ENCODE measurements at places on chromosomes 11 and 22. TPM values are rescaled to one million over a fixed set of nuclear protein-coding genes. Genes with fewer than 3 reads are reported as not detected.

DNA sequence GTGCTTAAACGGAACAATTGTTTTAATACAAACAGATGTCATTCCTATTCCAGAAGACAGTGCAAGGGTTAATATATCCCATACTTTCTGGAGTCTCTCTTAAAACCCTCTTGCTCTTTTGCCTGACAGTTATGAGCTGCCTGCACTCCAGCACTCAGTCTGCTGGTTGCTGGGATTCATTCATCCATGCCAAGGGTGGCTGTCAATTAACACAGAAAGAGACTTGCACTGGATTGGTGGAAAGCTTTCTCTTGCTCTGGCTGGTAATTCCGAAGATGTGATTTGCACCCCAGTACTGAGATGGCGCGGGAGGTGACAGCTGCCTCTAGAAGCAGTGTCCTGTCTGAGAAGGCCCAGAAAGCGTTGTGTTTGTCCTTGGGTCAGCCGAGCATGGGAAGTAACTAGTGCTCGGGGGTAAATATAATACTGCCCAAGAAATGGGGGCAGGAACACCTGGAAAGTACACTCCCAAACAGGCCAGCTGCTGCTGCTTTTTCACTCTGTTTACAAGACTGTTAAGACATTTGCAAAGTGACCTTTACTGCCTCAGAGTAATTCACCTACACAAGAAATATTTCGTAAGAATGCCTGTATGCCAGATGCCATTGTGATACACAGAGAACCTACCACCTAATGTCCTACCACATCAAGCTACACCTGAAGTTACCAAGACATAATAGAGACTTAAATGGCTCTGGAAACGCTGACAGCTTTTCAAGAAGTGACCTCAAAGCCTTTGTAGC is 20.5 kb downstream of the SCUBE2 start:
- DNase-seq: no peak

Gene TRIM49
- polyA plus RNA-seq: not detected

- DNase-seq: no peak
These were observed 15.5 kb downstream of the OTUB1 start for GRCh38 chr11:64001484-64002420.

- DNase-seq: no peak
These were observed 17.0 kb downstream of the HTR3A start for GRCh38 chr11:113991718-113992458.

- no peak for DNase-seq
These were observed 9.9 kb downstream of the SLC43A3 start for GRCh38 chr11:57417056-57417455.

- DNase-seq: no peak
These were observed 27.0 kb upstream of the AMOTL1 start for GRCh38 chr11:94741022-94741679.

GRCh38 chr11:130783323-130783722 is 133.0 kb downstream of the SNX19 start:
- DNase-seq: no peak

DNA sequence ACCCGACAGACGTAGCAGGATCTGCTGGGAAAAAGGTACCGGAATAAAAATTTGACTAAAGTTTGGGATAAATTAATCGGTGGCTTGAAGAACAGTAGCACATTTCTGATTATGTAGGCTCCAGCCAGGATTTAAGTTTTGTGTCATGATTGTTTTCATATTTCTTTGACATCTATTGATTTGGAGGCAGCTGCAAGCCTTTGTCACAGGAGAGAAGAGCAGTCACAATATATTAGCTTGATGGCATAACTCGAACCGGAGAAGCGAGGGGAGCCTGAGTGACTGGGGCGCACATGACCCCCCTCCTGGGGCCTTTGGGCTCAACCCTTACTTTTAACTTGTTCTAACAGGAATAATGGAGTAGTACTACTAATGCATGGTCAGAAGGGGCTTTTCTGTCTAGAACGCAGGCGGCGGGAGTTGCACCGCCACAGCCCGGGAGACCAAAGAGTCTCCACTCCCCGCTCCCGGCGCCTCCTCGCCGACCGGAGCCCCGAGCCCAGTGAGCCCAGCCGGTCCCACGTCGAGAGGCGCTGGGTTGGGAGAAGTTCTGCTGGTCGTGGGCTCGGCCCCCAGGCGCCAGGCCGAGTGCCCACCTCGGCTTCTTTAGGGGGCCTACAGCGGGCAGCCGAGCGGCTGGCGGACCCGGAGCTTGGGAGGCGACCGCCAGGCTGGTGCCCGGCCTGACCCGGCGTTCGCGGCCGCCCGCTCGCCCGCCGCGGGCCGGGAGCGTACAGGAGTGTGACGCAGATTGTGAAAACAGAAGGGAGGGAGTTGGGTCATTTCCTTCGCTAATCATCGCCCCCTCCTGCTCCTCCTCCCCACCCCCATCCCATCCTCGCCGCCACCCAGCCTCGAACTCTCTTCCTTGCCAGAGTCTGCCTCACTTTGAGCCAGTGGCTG is 15.7 kb upstream of the PAX6 start:
- DNase-seq: no peak

Gene LGALS12
- polyA plus RNA-seq: not detected

Gene CD6
- polyA plus RNA-seq: 153 TPM

Gene COMMD9
- 91.9 TPM for polyA plus RNA-seq

DNA sequence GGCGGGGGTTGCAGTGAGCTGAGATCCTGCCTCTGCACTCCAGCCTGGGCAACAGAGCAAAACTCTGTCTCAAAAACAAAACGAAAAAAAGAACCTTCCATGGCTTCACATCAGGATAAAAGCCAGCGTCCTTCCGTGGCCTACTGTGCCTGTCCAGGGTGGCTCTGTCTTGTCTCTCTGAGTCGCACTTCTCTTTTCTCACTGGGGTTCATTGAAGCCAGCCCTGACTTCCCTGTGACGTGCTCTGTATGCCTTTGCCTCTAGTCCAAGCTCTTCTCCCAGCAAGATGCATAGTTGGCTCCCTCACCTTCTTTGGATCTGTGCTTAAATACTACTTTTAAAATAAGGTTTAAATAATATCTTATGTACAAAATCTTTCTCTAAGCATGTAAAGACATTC is 11.6 kb downstream of the ATXN10 start:
- DNase-seq: no peak

Gene WNT11
- not detected for polyA plus RNA-seq

GRCh38 chr11:77865805-77866204 is 44.9 kb downstream of the AAMDC start:
- no peak for DNase-seq

GRCh38 chr11:116928102-116928777 is 90.8 kb upstream of the APOA1 start:
- no peak for DNase-seq

Measured in naive thymus-derived CD8-positive, alpha-beta T cell (primary cell).